ENCODE measurements at places on chromosomes 5 and 9.

DNA sequence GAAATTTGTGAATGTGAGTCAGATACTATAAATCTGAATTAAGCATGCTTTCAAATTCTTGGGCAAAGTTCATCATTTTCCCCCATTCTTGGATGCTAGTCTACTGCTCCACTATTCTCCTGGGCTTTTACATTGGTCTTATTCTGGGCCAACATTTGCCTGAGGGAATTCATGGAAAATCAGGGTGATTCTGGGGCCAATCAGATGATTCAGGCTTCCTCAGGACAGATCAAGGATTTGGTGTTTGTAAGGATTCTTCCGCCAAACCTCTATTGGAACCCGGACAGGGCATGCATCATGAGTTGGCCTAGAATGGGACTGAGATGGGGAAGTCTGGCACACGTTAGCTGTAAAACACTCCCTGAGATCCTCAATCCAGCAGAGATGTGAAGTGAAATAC is 113.8 kb downstream of the MEF2C start:
- no peak for DNase-seq

- DNase-seq, result no peak
These were observed 160.6 kb downstream of the PALM2AKAP2 start for GRCh38 chr9:109940561-109940960.

DNA sequence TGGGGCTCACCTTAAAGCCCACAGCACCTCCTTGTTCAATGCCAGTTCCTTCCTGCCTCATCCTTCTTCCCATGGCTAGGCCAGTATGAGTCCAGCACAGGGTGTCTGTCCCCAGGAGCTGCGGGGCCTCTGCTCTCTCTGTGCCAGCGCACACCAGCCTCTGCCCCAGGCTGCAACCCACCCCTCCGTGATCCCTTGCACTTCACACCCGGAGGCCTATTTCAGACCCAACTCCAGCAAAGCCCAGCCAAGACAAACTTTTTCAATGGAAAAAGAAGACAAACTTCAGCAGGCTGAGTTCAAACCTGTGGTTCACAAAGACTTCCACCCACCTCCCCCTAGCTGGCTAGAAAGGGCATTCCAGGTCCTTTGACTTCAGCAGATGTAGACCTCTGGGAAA is 56.2 kb upstream of the OTULINL start:
- DNase-seq, result no peak

DNA sequence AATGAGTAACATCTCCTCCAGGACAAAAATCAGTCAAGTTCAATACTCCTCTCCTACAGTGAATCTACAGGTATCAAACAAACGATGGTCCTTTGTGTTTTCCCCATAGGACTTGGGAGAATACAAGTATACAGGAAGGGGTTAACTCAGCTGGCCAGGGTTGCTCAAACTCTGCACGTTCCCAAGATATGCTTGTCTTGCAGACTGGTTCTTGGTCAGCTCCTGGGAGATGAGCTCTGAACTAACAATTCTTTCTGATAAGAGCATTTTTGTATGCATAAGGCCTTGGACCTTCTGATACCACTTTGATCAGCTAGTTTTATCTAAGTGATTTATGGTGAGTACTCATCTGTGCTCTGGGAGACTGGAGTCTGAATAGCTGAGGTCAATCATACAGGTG is 42.1 kb downstream of the LOX start:
- no peak for DNase-seq

- no peak for DNase-seq
These were observed 60.6 kb upstream of the HMHB1 start for GRCh38 chr5:143751342-143751741.

DNA sequence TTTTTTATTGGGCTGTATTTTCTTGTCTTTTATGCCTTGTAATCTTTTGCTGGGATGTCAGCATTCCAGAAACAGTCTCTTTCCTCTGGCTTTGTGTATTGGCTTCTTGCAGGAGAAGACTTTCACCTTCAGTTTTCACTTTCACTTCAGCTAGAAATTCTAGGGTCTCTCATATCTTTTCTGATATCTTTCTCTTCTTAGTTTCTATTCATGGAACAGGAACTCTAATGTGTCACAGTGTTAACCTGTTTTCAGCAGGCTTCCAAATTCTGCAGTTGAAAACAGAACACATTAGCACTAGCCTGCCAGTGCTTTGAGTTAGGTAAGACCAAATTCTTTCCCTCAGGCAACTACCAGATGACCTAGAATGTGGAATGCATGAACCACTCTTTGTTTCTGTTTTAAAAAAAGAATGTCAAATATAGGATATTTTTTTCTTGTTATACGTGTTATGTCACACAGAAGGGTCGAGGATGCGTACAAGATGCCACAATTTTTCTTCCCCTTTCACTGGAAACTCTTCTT is 164.7 kb downstream of the TUSC1 start:
- no peak for DNase-seq

- DNase-seq, result no peak
These were observed 175.1 kb downstream of the CCDC192 start for GRCh38 chr5:127878174-127878750.

- no peak for DNase-seq
These were observed 214.8 kb downstream of the MPDZ start for GRCh38 chr9:13064676-13065075.

- no peak for DNase-seq
These were observed 10.9 kb downstream of the AK1 start for GRCh38 chr9:127866535-127866934.

- no peak for DNase-seq
These were observed 975 bp upstream of the NXNL2 start for GRCh38 chr9:88533951-88534455.

- DNase-seq, result peak; percentile 14
These were observed 789 bp downstream of the SEMA6A start for GRCh38 chr5:116573702-116574366.

DNA sequence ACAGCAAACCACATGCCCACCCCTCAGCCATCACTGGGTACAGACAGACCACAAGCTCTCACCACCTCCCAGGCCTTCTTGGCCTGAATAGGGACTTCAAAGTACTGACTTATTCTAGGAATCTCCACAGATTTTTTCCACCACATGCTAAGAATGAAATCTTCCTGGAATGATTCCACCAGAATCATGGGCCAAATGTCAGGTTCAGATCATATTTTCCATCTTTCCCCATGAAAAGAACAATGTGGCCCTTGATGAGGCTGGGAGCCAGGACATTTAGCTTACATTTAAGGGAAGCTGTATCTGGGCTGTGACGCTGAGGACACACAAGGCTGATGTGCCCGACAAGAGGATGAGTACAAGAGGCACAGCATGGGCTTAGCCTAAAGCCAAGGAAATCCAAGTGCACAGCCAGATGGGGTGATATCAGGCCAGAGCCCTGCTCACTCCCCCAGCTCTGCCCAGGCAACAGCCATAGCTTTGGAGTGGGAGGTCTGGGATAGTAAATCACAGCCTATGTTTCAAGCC is 28.1 kb downstream of the ACSL6 start:
- DNase-seq, result no peak

GRCh38 chr5:120306303-120306702 is 157.8 kb upstream of the PRR16 start:
- no peak for DNase-seq

GRCh38 chr5:133612249-133612860 is at the start of gene FSTL4:
FSTL4 (minus strand) TSS chr5:133612541.
- DNase-seq, result peak; percentile 36

- DNase-seq, result no peak
These were observed 26.2 kb upstream of the SHC3 start for GRCh38 chr9:89204801-89205200.

DNA sequence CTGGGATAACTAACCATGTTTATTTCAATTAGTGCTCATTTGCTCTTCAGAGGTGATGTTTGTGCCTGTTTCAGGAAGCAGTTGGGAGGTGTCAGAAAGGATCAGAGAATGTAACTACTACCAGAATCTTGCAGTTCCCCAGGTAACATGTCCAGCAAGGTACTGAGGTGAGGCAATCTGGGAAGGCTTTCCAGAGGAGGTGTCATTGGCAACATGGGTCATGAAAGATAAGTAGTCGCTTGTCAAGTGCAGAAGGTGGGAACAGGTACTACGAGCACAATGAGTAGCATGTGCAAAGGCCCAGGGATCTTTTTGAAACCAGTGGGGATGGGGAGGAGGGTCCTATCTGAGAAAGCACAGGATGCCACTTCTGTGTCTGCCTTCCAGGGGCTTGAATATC is 4.8 kb downstream of the SMIM23 start:
- DNase-seq, result no peak

DNA sequence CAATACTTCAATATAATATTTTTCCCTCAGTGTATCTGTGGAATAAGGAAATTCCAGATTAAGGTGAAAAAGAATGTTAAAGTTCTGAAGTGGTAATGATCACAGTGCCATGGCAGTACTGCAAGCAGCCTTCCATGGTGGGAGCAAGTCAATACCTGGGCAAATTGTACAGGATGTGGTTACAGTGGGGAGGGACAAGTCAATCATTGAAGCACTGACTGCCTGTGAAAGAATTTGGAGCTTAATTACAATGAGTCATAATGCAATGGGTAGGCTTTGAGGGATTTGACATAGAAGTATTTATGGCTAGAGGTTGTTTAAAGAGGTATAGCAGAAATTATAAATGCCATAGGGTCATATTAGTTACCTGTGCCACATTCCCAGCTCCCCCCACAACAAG is 786.5 kb upstream of the ACO1 start:
- no peak for DNase-seq

DNA sequence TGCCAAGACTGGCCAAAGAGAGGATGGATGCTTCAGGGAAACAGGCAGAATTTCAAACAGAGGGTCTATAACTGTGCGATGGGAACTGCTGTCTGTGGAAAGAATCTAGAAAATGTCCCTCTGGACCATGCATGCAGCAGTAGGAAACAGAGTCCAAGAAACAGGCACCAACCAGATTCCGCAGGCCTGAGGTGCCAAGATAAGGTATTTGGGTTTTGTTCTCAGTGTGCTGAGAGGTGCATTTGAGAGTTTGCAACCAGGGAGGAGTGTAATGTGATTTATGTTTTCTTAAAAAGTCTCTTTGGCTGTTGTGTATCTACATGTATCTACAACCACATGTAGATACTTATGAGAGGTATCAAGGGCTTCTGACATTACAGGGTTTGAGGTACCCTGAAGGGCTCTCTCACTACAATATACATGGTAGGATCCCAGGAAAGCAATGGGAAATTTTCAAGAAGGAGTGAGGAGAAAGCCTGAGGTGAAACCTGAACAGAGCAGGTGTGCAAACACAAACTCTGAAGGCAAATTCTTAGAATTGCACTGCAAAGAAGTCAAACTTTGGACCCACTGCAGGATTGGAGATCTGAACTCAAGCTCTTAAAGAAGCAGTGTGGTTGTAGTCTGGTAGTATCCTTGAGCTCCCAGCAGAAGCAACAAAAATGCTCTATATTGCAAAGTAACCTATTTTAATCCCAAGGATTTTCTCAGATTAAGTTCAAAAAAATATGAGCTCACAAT is 182.8 kb upstream of the NFIL3 start:
- no peak for DNase-seq

GRCh38 chr5:99000876-99001275 is 72.1 kb upstream of the CHD1 start:
- DNase-seq, result no peak

GRCh38 chr9:121143771-121144170 is 57.9 kb downstream of the RAB14 start:
- DNase-seq, result no peak

DNA sequence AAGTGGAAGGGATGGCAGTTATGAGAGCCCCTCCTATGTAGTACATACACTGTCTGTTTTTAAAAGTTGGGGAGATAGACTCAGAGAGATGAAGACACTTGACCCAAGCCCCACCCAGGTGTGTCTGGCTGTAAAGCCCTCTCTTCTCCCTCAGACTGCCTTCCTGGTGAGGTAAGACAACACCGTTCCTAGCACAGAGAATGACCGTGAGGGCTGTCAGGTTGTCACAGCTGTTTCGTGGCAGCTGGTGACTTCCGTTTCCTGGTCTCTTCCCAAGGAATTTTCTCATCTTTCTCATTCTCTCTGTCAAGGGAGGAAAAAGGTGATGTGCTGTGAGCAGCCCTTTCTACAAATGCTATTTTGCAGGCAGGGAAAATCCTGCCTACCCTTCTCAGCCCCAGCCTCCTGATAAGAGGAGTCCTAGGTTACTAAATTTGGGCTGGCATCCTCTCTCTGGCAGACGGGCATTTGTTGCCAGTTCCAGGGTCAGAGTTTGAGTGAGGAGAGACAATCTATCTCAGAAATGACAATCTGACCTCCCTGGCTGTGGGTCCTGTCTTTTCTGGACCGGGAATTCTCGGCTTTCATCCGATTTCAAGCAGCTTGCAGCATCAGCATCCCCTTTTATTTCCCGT is 263.5 kb upstream of the PANK3 start:
- no peak for DNase-seq

DNA sequence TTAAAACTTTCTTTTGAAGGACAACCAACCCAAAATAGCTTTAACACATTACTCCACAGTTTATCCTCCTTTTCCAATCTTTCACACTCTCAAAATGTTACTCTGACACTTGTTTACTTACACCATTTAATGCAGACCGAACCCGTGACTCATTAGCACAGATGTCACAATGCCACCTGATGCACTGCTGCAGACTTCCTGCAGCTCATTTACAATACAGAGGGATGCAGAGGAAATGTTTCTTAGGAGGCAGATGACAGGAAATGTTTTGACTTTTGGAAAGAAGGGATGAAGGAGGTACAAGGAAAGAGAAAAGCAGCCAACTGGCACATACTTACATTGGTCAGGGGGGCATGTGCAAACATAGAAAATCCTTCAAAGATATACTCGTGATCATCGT is 39.0 kb downstream of the DROSHA start:
- DNase-seq, result no peak

GRCh38 chr5:150609843-150610584 is 30.4 kb upstream of the SYNPO start:
- DNase-seq, result no peak

DNA sequence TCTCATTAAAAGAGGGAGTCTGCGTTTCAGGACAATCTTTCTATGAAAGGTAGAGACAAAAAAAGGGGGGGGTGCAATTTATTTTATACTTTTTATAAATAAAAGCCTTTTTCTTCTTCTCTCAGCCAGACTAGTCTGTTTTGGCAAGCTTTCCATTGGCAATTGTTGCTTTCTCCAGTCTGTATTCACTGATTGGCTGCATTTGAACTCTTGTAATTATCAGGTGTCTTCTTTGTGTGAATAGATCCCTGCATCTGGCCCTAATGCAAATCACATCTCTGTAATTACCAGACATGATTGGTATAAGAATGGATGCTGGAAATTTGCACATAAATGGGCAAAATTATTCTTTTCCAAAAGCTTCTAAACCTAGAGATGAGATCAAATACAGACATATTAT is 7.6 kb upstream of the EQTN start:
- DNase-seq, result no peak

- no peak for DNase-seq
These were observed 339.9 kb downstream of the ADGRV1 start for GRCh38 chr5:90898326-90899013.

- no peak for DNase-seq
These were observed 45.6 kb upstream of the SLC25A51 start for GRCh38 chr9:37949576-37949975.

GRCh38 chr5:2132497-2132847 is 249.7 kb upstream of the IRX4 start:
- no peak for DNase-seq
